ENCODE measurements at places on chromosomes 2 and 18.
A peak's percentile ranks its signal among the peaks of the same experiment; 100 is the strongest.

DNA sequence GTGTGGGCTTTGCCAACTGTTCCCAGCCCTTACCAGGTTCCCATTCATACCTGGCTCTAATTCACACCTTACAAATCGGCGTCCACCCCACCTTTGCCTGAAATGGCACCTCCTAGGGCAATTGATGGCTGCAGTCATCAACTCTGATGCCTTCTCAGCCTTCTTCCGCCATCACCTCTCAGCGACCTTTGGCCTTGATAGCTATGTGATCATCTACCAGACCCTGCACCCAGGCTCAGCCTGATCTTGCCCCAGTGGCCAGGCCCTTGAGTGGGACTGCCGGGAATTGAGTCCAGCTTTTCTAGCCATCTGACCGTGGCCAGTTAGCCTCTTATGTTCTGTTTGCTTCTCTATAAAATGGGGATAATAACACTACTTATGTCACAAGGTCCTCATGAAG, 32.5 kb downstream of the PSD4 start:
- DNase-seq = no peak

- DNase-seq = no peak
These were observed 245.8 kb downstream of the PAX3 start for GRCh38 chr2:222052934-222053367.

DNA sequence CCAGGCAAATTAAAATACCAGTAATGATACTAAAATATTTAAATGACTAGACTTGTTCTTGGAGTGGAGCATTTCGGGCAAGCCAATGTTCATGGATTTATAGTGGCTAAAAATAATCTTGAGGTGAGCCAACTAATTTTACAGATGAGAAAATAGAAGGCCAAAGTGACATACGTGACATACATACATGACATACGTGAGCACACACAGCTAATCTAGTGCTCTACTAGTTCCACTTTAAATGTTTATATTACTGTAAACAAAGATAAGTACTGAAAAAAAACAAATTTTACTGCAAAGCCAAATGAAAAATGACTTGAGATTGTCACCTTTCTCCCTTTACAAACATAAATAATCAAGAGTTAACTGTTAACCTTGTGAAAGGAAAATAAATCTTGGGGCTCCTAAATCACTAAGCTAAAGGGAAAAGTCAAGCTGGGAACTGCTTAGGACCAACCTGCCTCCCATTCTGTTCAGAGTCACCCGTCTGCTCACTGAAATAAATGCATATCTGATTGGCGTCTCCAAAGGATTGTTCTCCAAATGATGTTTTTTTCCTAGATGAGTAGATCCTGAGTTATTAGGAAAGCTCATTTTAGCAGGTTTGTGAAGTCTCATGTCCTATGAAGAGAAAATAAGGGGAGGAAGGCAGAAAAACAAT, 96.7 kb downstream of the PMS1 start:
- DNase-seq = no peak

DNA sequence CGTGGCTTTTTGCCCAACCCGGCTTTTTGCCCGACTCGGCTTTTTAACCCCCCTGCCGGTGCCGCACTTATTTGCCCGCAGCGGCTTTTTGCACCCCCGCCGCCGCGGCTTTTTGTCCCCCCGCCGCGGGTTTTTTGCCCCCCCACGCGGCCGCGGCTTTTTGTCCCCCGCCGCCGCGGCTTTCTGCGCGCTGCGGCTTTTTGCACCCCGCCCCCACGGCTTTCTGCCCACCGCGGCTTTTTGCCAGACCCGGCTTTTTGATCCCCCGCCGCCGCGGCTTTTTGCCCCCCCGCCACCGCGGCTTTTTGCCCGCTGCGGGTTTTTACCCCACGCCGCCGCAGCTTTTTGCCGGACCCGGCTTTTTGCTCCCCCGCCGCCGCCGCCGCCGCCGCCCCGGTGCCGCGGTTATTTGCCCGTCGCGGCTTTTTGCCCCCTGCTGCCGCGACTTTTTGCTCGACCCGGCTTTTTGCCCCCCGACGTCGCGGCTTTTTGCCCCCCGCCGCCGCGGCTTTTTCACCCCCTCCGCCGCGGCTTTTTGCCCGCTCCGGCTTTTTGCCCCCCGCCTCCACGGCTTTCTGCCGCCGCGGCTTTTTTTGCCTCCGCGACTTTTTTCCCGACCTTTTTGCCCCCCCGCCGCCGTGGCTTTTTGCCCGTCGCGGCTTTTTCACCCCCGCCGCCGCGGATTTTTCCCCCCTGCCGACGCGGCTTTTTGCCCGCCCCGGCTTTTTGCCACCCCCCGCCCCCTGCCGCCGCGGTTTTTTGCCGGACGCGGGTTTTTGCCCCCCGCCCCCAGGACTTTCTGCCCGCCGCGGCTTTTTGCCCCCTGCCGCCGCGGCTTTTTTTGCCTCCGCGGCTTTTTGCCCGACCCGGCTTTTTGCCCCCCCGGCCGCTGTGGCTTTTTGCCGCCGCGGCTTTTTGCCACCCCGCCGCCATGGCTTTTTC, 2786.5 kb downstream of the RPIA start:
- DNase-seq = peak; percentile 52

DNA sequence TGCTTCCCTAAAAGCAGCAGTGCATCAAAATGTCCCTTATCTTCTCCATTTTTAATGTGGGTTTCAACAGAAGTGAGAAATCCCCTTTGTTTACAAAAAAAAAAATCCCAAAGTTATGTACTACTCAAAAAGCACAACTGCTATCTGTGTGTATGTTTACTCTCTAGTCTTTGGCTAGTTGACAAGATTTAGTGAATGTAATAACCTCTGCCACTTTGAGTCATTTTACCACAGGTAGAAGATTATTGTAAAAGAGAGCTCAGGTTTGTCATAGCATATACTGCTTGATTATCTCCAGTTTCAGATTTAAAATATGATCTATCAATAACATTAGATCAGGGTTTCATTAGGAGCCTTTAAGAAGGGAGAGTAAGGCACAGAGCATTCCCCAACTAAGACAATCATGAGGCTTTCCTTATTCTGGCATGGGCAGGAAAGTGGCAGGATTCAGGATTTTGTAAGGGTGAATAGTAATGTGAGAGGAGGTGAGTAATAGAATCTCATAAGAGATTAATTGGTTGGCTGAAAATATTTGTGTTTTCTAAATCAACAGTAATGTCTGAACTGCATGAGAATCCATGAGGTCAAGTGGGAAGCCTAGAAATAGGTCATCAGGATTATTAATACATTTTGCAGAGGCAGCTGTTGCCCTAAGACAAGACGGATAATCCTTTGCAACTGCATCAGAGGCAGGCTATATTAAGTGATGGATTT, 1780.3 kb upstream of the LRRTM1 start:
- no peak for DNase-seq

DNA sequence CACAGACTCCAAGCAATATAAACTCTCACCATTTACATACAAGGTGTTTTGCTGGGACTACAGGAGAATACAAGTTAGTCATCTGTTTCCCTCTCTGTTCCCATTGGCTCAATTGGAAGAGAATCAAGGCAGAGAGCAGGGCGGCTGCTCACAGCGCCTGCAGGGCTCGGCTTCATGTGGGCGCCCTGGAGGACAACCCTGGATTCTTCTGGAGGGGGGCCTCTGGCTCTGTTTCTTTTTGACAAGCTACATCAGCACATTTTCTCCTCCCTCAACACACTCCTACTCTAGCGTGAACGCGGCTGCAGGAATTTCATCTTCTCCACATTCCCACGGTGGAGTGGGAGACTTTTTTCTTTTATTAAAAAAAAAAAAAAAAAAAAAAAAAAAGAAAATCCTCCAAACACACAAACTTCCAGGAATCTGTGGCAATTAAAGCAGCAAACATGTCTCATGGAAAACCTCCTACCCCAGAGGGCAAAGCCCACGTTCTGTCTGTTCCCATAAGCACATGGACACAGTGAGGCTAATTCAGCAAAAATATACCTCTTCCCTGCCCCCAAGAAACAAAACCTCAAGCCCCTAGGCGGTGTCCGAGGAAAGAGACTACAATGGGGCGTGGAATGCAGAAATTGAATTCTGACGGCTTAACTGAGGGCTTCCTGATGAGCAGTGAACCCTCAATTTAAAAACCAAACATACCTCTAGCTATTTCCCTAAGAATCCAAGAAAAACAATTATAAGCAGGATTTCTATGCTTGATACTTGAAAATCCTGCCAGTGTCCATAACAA, 50.6 kb downstream of the PARD6G start:
- DNase-seq = no peak

DNA sequence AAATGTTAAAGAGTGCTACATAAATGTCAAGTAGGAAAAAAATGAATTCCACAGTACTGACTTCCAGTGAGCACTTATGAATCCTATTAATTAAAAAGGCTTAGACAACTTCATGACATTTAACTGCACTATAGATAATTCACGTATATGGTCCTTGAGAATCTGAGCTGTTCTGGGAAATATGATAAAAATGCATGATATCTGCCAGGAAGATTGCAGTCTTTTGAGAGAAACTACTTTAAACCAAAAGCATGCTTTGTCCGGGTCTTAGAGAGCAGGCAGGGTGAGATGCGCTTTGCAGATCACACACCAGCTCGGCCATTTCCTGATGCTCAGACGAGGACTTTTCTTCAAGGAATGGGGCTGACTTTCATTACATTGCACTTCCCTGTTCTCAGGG, 42.6 kb downstream of the CMPK2 start:
- DNase-seq = no peak

DNA sequence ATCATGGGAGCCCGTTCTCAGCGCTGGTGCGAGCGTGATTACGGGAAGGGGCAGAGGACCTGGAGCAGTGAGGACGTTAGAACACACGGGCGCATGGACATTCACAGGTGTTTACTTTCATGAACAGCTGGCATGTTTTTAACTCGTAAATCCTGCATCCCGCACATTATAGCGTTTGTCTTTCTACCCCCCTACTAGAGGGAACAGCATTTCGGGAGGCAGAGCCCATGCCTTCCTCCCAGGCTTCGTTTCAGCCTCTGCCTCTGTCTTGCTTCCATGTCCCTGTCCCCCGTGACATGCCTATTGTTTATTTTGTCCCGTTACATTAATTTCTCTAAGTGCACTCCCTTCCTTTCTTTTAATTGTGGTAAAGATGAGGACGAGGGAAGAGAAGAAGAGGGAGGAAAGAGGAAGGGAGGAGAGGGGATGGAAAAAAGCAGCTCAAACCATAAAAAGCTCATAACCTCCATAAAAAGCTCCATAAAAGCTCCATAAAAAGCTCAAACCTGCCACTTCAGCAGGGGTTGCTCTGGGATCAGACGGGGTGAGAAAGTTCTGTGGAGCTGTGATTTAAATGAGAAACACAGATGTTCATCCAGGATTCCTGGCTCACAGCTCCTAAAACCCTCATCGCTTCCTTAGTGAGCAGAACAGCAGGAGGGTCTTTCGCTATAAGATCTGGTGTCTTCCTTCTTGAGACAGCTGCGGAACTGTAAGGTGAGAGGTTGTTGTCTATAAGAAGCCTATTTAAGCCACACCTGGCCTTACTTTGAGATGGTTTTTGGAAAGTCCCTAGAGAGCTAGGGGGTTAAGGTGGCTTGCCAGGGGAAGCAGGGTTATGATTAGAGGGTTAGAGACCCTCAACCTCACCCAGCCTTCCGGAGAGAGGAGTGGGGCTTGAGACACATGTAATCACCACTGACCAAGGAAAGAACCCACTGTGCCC, 66.6 kb upstream of the SNTG2 start:
- no peak for DNase-seq

DNA sequence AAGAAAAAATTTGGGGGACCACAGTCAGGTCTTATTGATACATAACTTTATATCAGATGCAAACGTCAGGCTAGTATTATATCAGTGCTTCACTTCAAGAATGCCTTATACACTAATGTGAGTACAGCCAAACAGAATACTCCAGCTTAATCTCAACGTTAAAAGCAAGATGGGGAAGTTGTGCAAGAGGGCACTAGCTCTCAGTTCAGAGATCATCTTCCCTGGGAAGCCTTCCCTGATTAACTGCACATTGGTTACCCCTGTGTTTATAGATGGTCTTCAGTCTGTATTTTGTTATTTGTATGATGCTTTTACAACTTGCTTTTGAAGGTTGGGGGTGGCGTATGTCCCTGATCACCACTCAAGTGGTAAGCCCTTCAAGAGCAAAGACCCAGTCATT, 11.4 kb downstream of the EPAS1 start:
- peak; percentile 47 for DNase-seq

GRCh38 chr2:97722227-97722626, 8.9 kb downstream of the ZAP70 start:
- no peak for DNase-seq

DNA sequence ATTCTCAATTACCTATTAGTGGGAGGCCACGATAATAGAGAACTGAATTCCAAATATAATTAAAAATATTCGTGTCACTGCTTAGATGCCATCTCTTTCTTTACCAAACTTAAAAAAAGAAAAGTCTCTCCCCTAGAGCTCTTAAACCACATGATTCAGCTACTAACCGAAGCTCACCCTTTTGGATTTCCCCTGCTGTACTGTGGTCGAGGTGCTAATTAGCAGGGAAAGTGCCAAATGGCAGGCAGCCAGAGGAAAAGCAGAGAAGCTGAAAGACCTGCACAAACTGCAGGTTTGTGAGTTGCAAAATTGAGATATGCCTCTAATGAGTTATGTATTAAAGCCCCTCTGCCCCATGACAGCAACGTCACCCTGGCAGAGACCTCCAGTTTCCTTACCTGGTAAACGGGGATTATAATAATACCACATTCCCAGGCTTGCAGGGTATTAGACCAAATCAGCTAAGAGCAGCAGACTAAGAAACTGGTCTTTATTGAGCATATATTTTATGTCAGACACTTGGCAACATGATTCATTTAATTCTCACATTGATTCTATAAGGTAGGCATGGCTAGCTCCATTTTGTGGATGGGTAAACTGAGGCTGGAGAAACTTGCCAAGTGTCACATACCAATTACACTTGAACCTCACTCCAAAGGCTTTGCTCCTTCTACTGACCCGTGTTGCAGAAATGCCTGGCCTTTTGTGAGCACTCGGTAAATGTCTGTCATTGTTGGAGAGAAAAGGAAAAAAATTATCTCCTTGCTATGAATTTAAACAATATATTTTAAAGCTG, 259.7 kb downstream of the LPIN1 start:
- no peak for DNase-seq

DNA sequence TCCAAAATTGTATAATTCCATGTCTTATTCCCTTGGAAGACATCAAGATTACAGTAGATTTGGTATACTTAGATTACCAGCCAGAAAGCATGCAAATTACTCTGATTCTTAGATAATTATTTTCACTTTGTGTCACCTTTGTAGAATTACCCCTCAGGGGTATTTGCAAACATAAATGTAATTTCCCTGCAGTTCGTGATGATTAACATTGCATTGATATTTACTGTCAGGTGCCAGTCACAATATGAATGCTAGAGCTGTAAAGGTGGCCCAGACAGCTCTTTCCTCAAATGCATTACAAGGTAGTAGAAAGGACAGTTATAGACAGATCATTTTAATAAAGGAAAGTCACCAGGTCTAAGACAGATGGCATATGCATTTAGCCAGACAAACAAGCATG, 1537.5 kb upstream of the PIK3C3 start:
- DNase-seq = no peak

Measured in suppressor macrophage treated with lipopolysaccharide for 1 hour (primary cell).